Naive B cell (primary cell): ENCODE measurements at places on chromosomes 5 and 9. TPM values are rescaled to one million over a fixed set of nuclear protein-coding genes. Genes with fewer than 3 reads are reported as not detected.

Gene LECT2
- polyA plus RNA-seq: not detected

DNA sequence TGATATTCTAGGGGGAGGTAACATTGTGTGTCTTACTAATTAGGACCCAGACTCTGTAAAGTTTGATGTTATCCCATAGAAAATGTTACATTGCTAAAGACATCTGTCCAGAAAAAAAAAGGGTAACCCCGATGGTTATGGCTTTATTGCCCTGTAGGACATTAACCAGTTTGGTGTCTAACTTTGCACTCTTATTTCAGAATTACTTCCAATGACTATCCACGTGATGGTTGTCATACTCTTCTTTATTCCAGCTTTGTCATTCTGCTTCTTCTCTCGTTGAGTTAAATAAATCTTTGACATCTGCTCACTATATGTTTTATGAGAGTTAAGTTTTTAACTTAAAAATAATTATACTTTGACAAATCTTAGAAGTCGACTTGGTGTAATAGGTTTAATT, 180.4 kb upstream of the ANKRD55 start:
- H3K27ac ChIP-seq: peak overlapping the region; percentile 93
- H3K36me3 ChIP-seq: peaks cover under 1% of the 10 kb centered on the region
- DNase-seq: no peak
- H3K27me3 ChIP-seq: no peaks in the 10 kb centered on the region
- peak overlapping the region; percentile 65 for H3K4me3 ChIP-seq
- peaks cover 75% of the 10 kb centered on the region for H3K4me1 ChIP-seq

DNA sequence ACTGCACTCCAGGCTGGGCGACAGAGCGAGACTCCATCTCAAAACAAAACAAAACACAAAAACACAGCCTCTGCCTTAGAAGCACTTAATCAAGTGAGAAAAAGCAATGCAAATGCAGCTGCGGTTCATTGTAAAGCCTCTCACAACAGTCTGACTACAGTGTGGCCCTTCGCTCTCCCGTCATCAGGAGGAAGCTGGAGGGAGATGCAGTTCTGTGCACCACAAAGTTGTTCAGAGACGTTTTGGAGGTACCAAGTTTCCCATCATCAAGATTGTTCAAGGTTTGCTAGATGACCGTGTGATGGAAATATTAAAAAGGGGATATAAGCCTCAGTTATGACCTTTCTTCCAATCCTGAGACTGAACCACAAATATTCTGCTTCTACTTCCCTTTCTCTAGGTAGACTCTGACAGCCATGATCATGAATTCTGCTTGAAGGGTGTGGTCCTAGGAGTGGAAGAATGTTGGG, 40.9 kb downstream of the SEC61B start:
- H3K36me3 ChIP-seq: no peaks in the 10 kb centered on the region
- peaks cover 8% of the 10 kb centered on the region for H3K27me3 ChIP-seq
- DNase-seq: no peak

DNA sequence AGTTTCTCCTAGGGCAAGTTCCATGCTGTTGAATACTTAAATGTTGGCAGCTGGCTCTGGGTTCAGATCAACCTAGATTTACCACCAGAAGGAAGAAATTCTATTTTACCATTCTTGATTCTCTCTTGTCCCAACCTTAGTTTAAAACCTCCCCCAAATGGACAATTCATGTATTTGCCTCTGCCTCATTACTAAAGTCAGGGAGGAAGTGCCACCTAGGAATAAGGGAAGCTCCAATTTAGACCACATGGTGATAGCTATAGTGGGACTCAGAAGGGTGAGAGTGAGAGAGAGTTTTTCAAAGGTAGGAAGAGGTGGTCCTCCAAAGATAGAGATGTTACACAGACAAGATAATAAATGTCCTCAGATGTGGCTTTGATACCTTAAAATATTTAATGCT, 53.4 kb upstream of the PAM start:
- H3K27me3 ChIP-seq: no peaks in the 10 kb centered on the region
- H3K27ac ChIP-seq: no peak overlapping the region
- DNase-seq: no peak
- H3K36me3 ChIP-seq: no peaks in the 10 kb centered on the region
- H3K4me3 ChIP-seq: no peak overlapping the region
- no peaks in the 10 kb centered on the region for H3K4me1 ChIP-seq

Gene WDR36
- 16.5 TPM for polyA plus RNA-seq

Gene TAF7
- polyA plus RNA-seq: 283 TPM

DNA sequence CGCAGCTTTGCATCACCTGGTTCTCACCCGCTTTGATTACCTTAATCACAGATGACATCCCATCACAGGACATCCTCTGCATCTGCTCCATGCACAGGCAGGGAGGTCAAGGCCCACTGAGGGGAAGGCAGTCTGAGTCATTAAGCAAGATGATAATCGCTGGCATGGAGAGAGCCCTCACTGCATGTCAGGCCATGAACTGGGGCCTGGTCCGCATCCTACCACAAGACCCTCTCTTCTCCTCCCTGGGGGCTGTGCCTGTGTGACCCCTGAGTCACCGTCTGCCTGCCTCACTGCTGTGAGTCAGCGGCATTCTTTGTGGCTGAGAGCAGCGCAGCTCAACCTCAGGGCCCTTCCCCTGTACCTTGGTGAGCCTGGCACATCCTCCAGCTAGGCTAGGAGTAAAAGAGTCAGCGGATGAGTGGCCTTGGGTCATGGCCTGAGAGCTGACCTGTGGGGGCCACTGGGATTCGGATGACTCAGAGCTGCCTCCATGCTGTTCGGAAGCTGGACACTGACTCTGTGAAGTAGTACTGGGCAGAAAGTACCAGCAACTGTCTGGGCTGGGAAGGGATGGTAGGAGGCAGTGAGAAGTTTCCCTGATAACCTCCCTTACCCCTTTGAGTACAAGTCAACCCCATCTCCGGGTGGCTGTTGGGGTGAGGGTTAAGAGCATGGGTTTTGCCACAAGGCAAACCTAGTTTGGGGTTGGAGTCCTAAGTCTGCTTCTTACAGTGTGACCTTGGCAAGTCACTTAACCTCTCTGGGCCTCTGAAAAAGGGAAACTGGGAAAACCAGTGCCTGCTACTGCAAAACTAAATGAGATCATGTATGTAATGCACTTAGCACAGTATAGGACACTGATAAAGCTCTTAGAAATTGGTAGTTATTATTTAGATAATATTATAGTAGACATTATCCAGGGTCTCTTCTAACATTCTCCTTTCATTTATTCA, 14.6 kb upstream of the ARSI start:
- no peaks in the 10 kb centered on the region for H3K36me3 ChIP-seq
- peaks cover 12% of the 10 kb centered on the region for H3K27me3 ChIP-seq
- H3K4me3 ChIP-seq: no peak overlapping the region
- DNase-seq: no peak
- H3K27ac ChIP-seq: no peak overlapping the region

Gene OR1Q1
- polyA plus RNA-seq: not detected

- H3K4me1 ChIP-seq: no peaks in the 10 kb centered on the region
- no peak for DNase-seq
- no peak overlapping the region for H3K4me3 ChIP-seq
- H3K36me3 ChIP-seq: no peaks in the 10 kb centered on the region
- no peak overlapping the region for H3K27ac ChIP-seq
These were observed 651.3 kb upstream of the ACO1 start for GRCh38 chr9:31733166-31733565.

Gene SNX30
- 4.4 TPM for polyA plus RNA-seq

- no peak for DNase-seq
- H3K27me3 ChIP-seq: no peaks in the 10 kb centered on the region
- peaks cover 20% of the 10 kb centered on the region for H3K4me1 ChIP-seq
- peak overlapping the region; percentile 96 for H3K4me3 ChIP-seq
- peaks cover 3% of the 10 kb centered on the region for H3K36me3 ChIP-seq
- peak overlapping the region; percentile 98 for H3K27ac ChIP-seq
These were observed 478 bp upstream of the SETD9 start for GRCh38 chr5:56908942-56909293.

- peak; percentile 68 for DNase-seq
- no peaks in the 10 kb centered on the region for H3K36me3 ChIP-seq
- peaks cover 18% of the 10 kb centered on the region for H3K4me1 ChIP-seq
- H3K27me3 ChIP-seq: no peaks in the 10 kb centered on the region
- H3K27ac ChIP-seq: peak overlapping the region; percentile 90
- peak overlapping the region; percentile 68 for H3K4me3 ChIP-seq
These were observed 35.3 kb upstream of the CLPTM1L start for GRCh38 chr5:1380011-1380817.

DNA sequence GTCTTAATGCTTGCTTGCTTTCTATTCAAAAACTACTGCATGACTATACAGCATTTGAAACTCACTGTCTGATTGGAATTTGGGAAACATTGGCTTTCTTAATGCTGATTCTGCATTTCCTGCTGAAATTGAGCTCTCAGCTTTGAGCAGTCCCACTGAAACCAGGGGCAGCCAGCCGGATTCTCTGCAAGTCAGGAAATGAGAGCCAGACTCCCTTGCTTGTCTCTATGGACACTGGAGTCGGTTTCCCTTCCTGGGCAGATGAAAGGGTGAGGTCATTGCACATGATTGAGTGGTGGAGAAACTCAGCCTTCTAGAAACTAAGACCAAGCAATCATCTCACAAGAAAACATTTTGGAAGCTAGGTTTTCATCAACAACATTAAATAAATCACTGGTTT, 119.7 kb upstream of the SPATA31C2 start:
- peaks cover 4% of the 10 kb centered on the region for H3K27me3 ChIP-seq
- no peak overlapping the region for H3K27ac ChIP-seq

DNA sequence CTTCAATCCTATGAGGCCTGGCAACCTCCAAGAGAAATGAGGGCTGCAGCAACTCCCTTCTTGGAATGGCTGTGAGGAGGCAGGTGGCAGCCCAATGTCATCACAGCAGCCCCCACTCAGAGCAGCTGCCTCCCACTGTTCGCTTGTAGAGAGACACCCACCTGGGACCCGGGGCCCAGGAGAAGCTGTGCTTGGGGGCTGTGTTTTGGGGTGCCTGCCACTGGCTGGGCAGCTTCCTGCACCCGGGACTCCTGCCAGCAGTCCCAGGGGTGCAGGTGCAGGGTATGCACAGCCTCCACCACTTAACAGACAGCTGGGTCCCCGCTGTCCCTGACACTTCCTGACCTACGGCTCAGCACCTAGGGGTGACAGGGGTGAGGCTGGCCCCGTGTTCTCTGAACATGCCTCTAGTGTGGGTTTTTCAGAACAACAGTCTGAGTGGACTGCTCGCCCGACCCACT, 26.2 kb downstream of the NIPAL4 start:
- peak overlapping the region; percentile 99 for H3K27ac ChIP-seq
- H3K36me3 ChIP-seq: peaks cover 63% of the 10 kb centered on the region
- H3K4me1 ChIP-seq: peaks cover 80% of the 10 kb centered on the region
- peak overlapping the region; percentile 71 for H3K4me3 ChIP-seq

DNA sequence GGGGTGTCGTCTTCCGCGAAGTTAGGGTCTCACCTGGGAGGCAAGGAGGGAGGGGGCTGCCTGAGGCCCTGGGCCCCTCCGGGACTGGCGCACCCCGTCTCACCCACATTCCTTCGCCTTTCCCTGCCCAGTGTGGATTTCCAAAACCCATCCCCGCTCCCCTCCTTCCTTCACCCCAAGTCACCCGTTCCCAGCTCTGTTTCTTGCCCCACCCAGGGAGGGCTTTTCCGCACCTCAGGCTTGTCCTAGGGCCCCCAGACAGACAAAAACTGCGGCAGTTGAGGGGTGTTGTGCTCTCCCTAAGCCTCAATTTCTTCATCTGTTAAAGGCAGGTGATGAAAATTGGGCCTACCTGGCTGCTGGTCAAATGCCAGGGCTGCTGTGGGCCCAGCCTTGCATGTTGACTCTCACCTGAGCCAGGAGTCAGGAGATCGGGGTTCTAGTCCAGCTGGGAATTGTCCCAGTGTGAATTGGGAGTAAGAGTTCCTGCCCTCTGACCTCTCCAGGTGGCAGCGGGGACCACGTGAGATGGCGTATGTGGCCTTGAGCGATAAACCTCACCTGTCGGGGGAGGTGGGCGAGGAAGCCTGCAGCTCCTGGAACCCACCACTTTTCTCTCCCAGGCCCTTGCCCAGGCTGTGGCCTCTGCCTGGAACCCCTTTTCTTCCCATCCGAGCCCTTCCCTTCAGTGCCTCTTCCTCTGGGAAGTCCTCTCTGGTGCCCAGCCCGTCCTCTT, 143.4 kb upstream of the IER5L start:
- peaks cover 9% of the 10 kb centered on the region for H3K4me1 ChIP-seq
- no peaks in the 10 kb centered on the region for H3K36me3 ChIP-seq
- H3K27ac ChIP-seq: no peak overlapping the region

Gene AOPEP
- 6.6 TPM for polyA plus RNA-seq

DNA sequence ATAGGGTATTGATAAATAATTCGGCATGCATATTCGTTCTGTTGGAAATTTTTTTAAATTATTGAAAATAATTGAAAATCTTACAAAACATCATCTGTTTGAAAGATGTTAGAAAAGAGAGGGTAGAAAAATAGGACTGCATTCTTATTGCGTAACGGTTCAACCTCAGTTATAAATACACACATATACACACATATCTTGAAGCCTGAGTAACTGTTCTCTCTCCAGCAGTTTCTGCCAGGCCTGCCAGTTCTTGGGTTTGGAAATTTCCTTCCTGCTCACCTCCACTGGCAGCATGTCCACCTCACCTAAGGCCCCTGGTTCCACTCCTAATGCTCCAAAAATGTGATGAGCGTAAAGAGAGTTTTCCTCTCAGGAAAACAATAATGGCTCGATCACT, 9.1 kb downstream of the SPATA31E1 start:
- no peaks in the 10 kb centered on the region for H3K27me3 ChIP-seq
- H3K36me3 ChIP-seq: no peaks in the 10 kb centered on the region
- DNase-seq: no peak
- no peak overlapping the region for H3K4me3 ChIP-seq
- H3K4me1 ChIP-seq: peaks cover 4% of the 10 kb centered on the region
- H3K27ac ChIP-seq: no peak overlapping the region

- no peaks in the 10 kb centered on the region for H3K27me3 ChIP-seq
- no peaks in the 10 kb centered on the region for H3K36me3 ChIP-seq
- DNase-seq: no peak
- no peak overlapping the region for H3K4me3 ChIP-seq
These were observed 371.7 kb downstream of the ICE1 start for GRCh38 chr5:5794118-5794560.

Gene ACTBL2
- not detected for polyA plus RNA-seq

Gene HMGCS1
- polyA plus RNA-seq: 17.6 TPM

Gene ROPN1L
- polyA plus RNA-seq: 0.58 TPM

Gene RNF208
- polyA plus RNA-seq: 0.30 TPM
